ENCODE measurements at places on chromosomes 16 and 17. TPM values are rescaled to one million over a fixed set of nuclear protein-coding genes. Genes with fewer than 3 reads are reported as not detected.

The ACAP1 gene
- 5.6 TPM for total RNA-seq

GRCh38 chr16:1979271-1980029, 1.8 kb downstream of the NOXO1 start:
- H3K27me3 ChIP-seq: no peaks in the 10 kb centered on the region
- peak overlapping the region; percentile 41 for H3K4me3 ChIP-seq
- peak overlapping the region; percentile 55 for H3K27ac ChIP-seq
- peak; percentile 86 for DNase-seq

GRCh38 chr17:68422821-68423220, 34.5 kb downstream of the WIPI1 start:
- H3K4me3 ChIP-seq: no peak overlapping the region
- H3K4me1 ChIP-seq: no peaks in the 10 kb centered on the region
- DNase-seq: no peak
- no peaks in the 10 kb centered on the region for H3K36me3 ChIP-seq
- H3K27me3 ChIP-seq: no peaks in the 10 kb centered on the region
- no peak overlapping the region for H3K27ac ChIP-seq

DNA sequence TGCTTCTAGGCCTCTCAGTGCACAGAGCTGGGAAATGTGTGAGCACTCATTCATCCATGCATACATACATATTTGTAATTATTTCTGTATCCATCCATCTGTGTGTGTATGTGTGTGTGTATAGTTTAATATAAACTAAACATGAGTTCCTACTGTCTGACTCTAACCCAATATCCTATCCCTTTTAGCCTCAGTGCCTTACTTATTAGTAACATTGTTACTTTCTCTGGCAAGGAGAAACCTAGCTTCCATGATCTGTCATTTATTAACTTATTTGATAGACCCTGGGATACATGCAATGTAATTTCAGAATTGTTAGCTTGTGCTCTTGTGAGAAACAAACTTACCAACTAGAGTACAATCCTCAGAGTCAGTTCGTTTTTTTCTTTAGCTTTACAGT, 59.0 kb upstream of the WSCD1 start:
- H3K36me3 ChIP-seq: no peaks in the 10 kb centered on the region
- H3K4me3 ChIP-seq: no peak overlapping the region
- H3K27ac ChIP-seq: no peak overlapping the region
- no peaks in the 10 kb centered on the region for H3K4me1 ChIP-seq
- H3K27me3 ChIP-seq: no peaks in the 10 kb centered on the region

DNA sequence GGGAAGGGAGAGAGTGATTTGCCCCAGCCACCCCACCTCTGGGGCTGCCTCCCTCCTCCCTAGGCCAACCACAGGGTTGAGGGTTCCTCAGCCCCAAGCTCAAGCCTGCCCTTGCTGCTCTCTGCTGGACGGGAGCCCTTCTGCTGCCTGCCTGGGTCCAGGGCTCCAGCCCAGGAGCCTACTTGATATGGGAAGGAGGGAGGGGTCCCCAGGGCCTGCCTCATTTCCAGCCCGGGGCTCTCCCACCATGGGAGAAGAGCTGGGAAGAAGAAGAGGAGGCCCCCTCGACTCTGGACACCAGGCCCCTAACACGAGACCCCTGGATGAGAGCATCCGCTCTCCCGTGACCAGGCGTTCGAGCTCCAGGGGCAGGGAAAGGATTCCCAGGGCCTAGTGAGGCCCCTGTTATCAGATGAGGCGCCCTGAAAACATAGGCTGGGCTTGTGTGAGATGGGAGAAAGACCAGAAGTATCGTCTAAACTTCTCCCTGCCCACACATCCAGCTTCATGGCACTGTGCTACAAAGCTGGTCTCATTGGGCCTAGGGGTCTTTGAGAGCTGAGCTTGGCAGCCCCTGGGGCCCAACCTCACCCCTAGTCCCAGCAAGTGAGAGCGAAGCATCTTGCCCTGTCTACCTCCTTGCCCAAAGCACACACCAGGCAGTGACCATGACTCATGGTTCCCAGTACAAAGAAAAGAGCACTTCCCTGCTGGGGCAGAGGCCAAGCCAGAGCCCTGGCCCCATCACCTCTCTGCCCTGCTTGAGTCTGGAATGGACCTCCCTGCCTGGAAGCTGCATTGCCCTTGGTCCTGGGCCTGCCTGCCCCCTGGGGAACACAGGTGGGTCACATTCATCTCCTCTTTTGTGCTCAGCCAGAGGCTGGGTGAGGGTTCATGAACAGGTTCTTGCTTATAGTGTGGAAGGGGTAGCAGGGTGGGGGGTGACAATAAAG, 987 bp downstream of the SLC16A5 start:
- no peaks in the 10 kb centered on the region for H3K27me3 ChIP-seq
- H3K36me3 ChIP-seq: no peaks in the 10 kb centered on the region
- DNase-seq: no peak
- peak overlapping the region; percentile 48 for H3K4me3 ChIP-seq
- H3K4me1 ChIP-seq: no peaks in the 10 kb centered on the region
